ENCODE measurements at places on chromosomes 11 and 22. TPM values are rescaled to one million over a fixed set of nuclear protein-coding genes. Genes with fewer than 3 reads are reported as not detected.
A peak's percentile ranks its signal among the peaks of the same experiment; 100 is the strongest.

Gene SCN4B
- 0.70 TPM for total RNA-seq

DNA sequence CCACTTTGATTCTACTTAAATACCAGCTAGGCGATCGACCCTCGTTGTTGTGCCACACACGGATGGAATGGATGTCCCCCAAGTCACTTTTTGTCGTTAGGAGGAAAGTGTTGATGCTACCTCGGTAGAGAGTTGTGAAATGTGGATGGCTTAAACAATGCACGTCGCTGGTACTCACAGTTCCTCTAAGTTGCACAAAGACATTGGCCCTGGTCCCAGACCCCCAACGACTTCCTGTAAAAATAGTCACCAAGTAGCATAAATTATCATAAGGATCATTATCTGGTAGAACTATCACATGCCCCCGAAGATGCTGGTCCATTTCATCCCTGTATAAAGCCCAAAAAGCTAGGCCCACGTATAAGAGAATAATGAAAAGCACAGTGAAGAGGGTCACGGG lies 3.8 kb downstream of the PKDREJ start:
- DNase-seq, result no peak
- H3K36me3 ChIP-seq, result no peaks in the 10 kb centered on the region
- H3K4me1 ChIP-seq, result peaks cover 5% of the 10 kb centered on the region
- H3K27ac ChIP-seq, result no peak overlapping the region
- H3K27me3 ChIP-seq, result no peaks in the 10 kb centered on the region
- no peak overlapping the region for H3K4me3 ChIP-seq

Gene F2
- total RNA-seq, result 60.0 TPM

Gene TMEM86A
- total RNA-seq, result 0.25 TPM

- H3K4me1 ChIP-seq, result peaks cover 16% of the 10 kb centered on the region
- no peak overlapping the region for H3K4me3 ChIP-seq
- no peaks in the 10 kb centered on the region for H3K27me3 ChIP-seq
- no peaks in the 10 kb centered on the region for H3K36me3 ChIP-seq
- no peak overlapping the region for H3K27ac ChIP-seq
Measured at GRCh38 chr11:66150140-66150539, 80.1 kb downstream of the PACS1 start.

Gene GDPD4
- total RNA-seq, result not detected

Gene C11orf65
- total RNA-seq, result 1.0 TPM

DNA sequence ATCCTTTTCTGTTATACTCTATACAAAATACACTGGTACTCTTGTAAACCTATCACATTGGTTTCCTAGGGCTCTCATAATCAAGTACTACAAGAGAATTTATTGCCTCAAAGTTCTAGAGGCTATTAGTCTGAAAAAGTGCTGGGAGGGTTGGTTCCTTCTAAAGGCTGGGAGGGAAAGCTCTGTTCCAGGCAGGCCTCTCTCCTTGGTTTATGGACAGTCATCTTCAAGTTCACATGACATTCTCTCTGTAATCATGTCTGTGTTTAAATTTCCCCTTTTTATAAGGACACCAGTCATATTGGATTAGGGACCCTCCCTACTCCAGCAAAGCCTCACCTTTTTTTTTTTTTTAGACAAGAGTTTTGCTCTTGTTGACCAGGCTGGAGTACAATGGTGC lies 9.1 kb downstream of the SLC36A4 start:
- no peak overlapping the region for H3K27ac ChIP-seq
- H3K4me1 ChIP-seq, result no peaks in the 10 kb centered on the region
- H3K36me3 ChIP-seq, result no peaks in the 10 kb centered on the region
- no peak overlapping the region for H3K4me3 ChIP-seq
- DNase-seq, result no peak

GRCh38 chr11:100929377-100929776 lies 200.2 kb downstream of the PGR start:
- H3K4me3 ChIP-seq, result no peak overlapping the region
- H3K27me3 ChIP-seq, result no peaks in the 10 kb centered on the region
- DNase-seq, result no peak
- no peaks in the 10 kb centered on the region for H3K36me3 ChIP-seq
- no peak overlapping the region for H3K27ac ChIP-seq

Gene CRYBB2
- total RNA-seq, result not detected

Gene VPREB3
- not detected for total RNA-seq

DNA sequence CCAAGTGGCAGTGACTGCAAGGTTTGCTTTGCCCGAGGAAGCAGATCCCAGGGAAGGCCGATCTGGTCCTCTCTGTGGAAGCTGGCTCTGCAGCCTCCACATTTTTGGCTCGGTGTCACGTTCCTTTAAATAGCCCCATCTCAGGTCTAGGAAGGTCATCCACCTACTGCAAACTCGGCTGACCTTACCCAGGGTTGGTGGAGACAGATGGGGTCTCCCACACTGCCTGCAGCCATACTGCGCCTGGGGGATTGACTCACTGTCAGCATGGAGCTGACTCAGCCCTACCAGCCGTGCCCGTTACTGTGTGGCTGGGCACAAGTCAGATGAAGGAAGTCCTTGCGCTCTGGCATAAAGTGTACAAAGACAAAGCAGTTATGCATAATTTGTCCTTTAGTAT lies 16.9 kb downstream of the CDPF1 start:
- no peak for DNase-seq
- no peak overlapping the region for H3K4me3 ChIP-seq
- no peak overlapping the region for H3K27ac ChIP-seq
- H3K36me3 ChIP-seq, result no peaks in the 10 kb centered on the region
- H3K4me1 ChIP-seq, result no peaks in the 10 kb centered on the region

Gene FXYD2
- not detected for total RNA-seq

- DNase-seq, result no peak
- H3K4me3 ChIP-seq, result no peak overlapping the region
- no peaks in the 10 kb centered on the region for H3K4me1 ChIP-seq
- H3K27ac ChIP-seq, result no peak overlapping the region
Measured at GRCh38 chr11:3224401-3225057, 5.9 kb upstream of the MRGPRG start.

DNA sequence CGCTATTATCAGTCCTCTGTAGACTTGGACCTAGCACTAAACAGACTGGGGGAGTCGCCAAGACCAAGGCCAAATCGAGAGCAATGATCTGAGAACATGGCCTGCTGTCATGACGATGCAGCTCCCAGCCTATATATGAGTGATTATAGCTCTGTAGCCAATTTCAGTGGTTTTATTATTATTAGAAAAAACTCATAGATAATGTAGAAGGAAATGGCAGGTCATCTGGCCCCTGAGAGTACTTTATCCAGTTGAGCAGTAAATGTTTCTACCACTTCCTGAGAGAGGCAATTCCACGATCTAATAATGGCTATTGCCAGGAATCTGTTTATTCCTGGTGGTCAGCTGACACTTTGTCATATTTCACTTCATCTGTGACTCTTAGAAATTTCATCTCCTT lies 666.7 kb downstream of the OPCML start:
- no peak for DNase-seq
- H3K27ac ChIP-seq, result no peak overlapping the region
- H3K4me3 ChIP-seq, result no peak overlapping the region

GRCh38 chr11:120185706-120186455 lies 25.0 kb upstream of the OAF start:
- no peak for DNase-seq
- H3K4me1 ChIP-seq, result peaks cover 72% of the 10 kb centered on the region
- H3K4me3 ChIP-seq, result no peak overlapping the region
- no peaks in the 10 kb centered on the region for H3K36me3 ChIP-seq
- H3K27me3 ChIP-seq, result no peaks in the 10 kb centered on the region

GRCh38 chr22:17119481-17120202 lies 1.5 kb downstream of the TMEM121B start:
- H3K4me3 ChIP-seq, result no peak overlapping the region
- no peaks in the 10 kb centered on the region for H3K27me3 ChIP-seq
- DNase-seq, result no peak
- H3K4me1 ChIP-seq, result peaks cover 5% of the 10 kb centered on the region

DNA sequence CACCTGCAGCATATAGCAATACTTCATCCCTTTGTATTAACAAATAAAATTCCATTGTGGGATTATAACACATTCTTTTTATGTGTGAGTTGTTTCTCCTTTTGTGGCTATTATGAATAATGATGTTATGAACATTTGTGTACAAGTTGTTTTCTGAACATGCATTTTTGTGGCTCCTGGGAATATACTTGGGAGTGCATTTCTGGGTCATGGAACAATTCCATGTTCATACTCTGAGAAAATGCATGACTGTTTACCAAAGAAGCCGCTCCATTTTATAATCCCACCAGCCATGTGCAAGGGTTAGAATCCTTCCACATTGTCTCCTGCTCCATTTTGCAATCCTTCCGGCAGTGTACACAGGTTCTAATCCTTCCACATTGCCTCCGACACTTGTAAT lies 713.8 kb downstream of the TBC1D22A start:
- H3K4me3 ChIP-seq, result no peak overlapping the region
- no peaks in the 10 kb centered on the region for H3K27me3 ChIP-seq

GRCh38 chr11:12455938-12456337 lies 78.6 kb downstream of the PARVA start:
- H3K27me3 ChIP-seq, result no peaks in the 10 kb centered on the region
- H3K4me3 ChIP-seq, result no peak overlapping the region
- H3K4me1 ChIP-seq, result no peaks in the 10 kb centered on the region
- no peak for DNase-seq
- no peak overlapping the region for H3K27ac ChIP-seq

DNA sequence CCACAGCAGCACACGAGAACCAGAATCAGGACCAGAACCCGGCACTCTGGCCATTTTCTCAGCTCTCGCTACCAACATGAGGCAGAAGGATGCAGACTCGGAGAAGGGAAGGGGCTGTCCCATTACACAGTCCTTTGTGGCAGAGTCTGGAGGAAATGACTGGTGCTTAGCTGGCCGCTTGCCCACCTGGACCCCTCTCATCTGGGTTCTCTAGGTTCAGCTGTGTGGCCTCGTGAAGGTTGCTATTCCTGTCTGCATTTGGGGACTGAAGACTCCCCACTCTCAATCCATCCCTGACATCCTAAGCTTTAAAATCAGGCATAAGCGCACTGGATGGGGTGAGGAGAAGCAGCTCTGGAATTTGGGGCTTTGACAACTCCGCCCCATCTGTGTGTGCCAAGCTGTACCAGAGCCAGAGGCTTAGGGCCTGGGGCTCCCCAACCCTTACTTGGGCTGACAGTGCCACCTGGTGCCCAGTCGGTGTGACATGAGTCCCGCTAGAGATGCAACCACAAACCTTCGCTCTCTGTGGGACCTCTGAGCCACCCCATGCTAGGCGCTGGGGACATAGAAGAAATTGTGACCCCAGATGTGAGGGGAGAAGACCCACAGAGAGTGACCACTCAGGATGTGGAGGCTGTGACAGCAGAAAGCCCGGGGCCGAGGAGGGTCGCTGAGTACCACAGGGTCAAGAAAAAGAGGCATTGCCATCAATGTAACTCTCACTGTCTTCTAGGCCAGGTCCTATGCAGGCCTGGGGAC lies 35.8 kb upstream of the FCHSD2 start:
- peak; percentile 85 for DNase-seq
- H3K4me1 ChIP-seq, result peaks cover 30% of the 10 kb centered on the region
- no peaks in the 10 kb centered on the region for H3K27me3 ChIP-seq
- no peak overlapping the region for H3K4me3 ChIP-seq
- no peak overlapping the region for H3K27ac ChIP-seq

GRCh38 chr22:38017272-38017920 lies 33.0 kb upstream of the SOX10 start:
- H3K4me1 ChIP-seq, result no peaks in the 10 kb centered on the region
- H3K36me3 ChIP-seq, result no peaks in the 10 kb centered on the region
- H3K27me3 ChIP-seq, result no peaks in the 10 kb centered on the region
- DNase-seq, result no peak
- no peak overlapping the region for H3K4me3 ChIP-seq
- H3K27ac ChIP-seq, result no peak overlapping the region

DNA sequence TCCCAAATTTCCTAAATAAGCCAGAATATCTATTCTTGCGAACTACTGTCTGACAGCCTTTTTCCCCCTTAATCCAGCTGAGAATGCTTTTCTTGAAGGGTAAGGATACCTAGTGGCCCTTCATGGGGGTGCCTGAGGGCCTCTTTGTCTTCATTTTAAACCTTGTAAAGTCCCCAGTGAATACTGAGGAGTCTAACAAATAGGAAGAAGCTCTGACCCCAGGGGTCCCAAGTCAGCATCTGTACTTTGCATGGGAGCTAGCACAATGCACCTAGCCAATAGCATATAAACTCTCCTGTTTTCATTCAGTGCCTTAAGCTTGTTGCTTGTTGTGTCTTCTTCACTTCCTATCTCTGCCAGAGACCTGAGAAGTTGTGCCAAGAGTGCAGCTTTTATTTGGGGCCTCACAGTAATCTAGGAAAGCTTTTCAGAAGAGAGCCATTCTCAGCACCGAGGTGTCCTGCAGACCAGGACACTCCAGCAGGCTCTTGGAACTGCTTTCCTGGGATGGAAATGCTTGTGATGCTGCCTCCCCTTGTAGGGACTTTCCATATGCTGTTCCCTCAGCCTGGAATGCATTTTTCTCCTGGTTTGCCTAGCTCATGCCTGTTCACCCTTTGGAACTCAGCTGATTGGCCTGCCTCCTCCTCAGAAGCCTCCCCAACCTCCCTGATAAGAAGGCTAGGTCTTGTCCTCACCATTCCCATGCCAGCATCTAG lies 37.2 kb downstream of the BMAL1 start:
- H3K27me3 ChIP-seq, result no peaks in the 10 kb centered on the region
- H3K36me3 ChIP-seq, result no peaks in the 10 kb centered on the region
- H3K4me1 ChIP-seq, result peaks cover 5% of the 10 kb centered on the region
- H3K4me3 ChIP-seq, result no peak overlapping the region

DNA sequence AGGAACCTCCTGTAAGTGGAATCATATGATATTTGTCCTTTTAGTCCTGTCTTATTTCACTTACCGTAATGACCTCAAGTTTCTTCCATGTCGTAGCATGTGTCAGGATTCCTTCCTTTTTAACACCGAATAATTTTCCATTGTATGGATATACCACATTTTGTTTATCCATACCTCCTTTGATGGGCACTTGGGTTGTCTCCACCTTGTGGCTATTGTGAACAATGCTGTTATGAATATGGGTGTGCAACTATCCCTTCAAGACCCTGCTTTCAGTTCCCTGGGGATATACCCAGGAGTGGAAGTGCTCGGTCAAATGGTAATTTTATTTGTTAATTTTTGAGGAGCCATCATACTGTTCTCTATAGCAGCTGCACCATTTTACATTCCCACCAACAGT lies 244.9 kb upstream of the BLID start:
- H3K27ac ChIP-seq, result no peak overlapping the region
- H3K4me1 ChIP-seq, result no peaks in the 10 kb centered on the region
- no peak for DNase-seq
- no peak overlapping the region for H3K4me3 ChIP-seq
- no peaks in the 10 kb centered on the region for H3K27me3 ChIP-seq
- no peaks in the 10 kb centered on the region for H3K36me3 ChIP-seq

Gene PDE2A
- total RNA-seq, result 1.4 TPM
